Thoracic aorta endothelial cell (primary cell): ENCODE measurements at places on chromosomes 11 and 22. TPM values are rescaled to one million over a fixed set of nuclear protein-coding genes. Genes with fewer than 3 reads are reported as not detected.

CSNK2A3 gene
- total RNA-seq, result 3.7 and 4.1 TPM in 2 replicates

HIC2 gene
- 3.2 and 3.7 TPM in 2 replicates for total RNA-seq

PIH1D2 gene
- total RNA-seq, result 1.6 and 1.9 TPM in 2 replicates

ART1 gene
- not detected in 2 replicates for total RNA-seq

CECR2 gene
- total RNA-seq, result 0.72 and 4.4 TPM in 2 replicates

CST6 gene
- total RNA-seq, result 0.22 and 0.53 TPM in 2 replicates

PGA4 gene
- not detected in 2 replicates for total RNA-seq

PIK3C2A gene
- 236 and 286 TPM in 2 replicates for total RNA-seq

ZNRF3 gene
- total RNA-seq, result 4.9 and 6.3 TPM in 2 replicates

OR51B5 gene
- total RNA-seq, result not detected in 2 replicates

ST14 gene
- not detected in 2 replicates for total RNA-seq

DEAF1 gene
- 41.0 and 42.6 TPM in 2 replicates for total RNA-seq

LDHAL6A gene
- not detected in 2 replicates for total RNA-seq

MYOD1 gene
- total RNA-seq, result not detected in 2 replicates
